ENCODE measurements at places on chromosomes 12 and 14. TPM values are rescaled to one million over a fixed set of nuclear protein-coding genes. Genes with fewer than 3 reads are reported as not detected.

DNA sequence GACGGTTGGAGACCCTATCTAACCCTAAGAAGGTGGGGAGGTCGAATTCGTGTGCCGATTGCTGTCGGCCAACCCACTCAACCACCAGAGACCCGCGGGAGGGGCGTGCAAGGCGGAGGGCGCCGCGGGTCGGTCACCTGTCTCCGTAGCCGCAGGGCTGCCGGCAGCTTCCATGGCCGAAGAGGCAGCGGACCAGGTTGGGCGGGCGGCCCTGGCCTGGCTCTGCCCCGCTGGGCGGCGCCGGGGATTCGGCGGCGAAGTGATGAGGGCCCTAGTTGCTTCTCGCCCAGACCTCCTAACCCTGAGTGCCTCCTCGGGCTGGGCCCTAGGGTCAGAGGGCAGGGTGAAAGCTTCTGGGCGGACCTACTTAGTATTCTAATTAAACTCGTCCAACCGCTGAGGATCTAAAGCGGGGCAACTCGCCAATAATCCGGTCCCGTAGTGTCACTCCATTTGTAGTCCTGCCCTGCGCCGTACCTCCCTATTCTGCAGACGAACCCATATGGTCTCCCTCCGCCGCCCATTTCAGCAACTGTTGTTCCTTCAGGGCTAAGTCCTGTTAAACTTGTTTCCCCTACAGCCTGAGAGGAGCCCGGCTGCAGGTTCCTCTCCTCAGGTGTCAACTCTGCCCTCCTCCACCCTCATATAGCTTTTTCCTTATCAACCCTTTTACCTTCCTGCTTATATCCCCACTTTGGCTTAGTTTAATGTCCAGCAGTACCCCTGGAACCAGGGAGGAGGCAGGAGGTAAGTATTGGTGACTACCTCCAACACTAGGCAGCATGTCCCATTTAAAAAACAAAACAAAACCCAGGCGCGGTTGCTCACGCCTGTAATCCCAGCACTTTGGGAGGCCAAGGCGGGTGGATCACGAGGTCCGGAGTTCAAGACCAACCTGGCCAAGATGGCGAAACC is at the start of gene PYM1:
Gene PYM1, minus strand, starts transcription at position 307 of the 915 bp plus-strand sequence. Its CDS starts 133 bp downstream, at position 174.
- peak; percentile 82 for DNase-seq

The EMP1 gene
- 33.5 TPM for total RNA-seq

The PTGER2 gene
- 0.78 TPM for total RNA-seq

The ASPG gene
- not detected for total RNA-seq

- no peak for DNase-seq
These were observed 82.9 kb upstream of the CPM start for GRCh38 chr12:69015831-69016230.

The PDZRN4 gene
- 0.65 TPM for total RNA-seq

DNA sequence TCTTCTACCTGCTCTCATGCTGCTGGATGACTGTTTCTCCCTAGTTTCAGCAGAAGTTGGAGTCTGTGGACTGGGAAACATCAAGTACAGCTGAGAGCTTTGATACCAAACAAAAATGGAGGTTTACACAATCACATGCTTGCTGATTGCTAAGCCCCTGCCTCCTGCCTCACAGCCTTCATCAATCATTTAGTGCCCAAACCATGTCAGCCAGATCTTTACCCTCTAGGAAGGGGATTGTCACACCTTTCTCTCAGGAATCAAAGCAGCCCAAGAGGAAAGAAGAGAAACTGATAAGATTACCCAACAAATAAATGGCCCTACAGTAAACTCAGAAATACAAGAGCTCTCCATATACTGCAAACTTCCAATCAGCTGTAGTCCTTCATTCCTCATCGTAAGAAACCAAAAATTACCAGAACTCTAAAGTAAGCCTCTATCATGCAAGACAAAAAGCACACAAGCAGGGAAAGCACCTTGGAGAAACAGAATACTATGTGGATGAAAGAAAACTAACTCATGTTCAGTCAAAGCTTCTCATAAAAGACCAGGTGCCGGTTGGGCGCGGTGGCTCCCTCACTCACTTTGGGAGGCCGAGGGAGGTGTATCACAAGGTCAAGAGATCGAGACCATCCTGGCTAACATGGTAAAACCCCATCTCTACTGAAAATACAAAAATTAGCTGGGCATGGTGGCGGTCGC is 63.6 kb upstream of the RESF1 start:
- no peak for DNase-seq

GRCh38 chr12:28569698-28570411 is 379.6 kb downstream of the CCDC91 start:
- peak; percentile 16 for DNase-seq

DNA sequence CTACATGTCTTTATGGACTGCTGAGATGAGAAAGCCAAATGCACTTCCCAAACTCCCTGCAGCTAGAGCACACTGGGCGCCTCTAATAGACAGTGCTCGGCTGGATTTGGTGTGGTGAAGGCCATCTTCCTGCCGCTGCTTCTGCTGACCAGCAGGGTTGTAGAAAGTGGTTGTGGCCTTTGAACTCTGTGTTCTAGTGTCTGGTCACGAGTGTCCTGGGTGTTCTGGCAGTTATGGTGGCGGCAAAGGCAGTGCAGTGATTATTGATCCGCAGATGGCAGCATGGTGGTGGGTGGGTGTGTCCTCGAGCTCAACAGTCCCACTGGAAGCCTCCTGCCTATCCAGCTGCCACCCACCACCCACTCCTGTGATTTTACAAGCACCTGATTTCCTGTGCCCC is 43.4 kb downstream of the SMIM41 start:
- no peak for DNase-seq

DNA sequence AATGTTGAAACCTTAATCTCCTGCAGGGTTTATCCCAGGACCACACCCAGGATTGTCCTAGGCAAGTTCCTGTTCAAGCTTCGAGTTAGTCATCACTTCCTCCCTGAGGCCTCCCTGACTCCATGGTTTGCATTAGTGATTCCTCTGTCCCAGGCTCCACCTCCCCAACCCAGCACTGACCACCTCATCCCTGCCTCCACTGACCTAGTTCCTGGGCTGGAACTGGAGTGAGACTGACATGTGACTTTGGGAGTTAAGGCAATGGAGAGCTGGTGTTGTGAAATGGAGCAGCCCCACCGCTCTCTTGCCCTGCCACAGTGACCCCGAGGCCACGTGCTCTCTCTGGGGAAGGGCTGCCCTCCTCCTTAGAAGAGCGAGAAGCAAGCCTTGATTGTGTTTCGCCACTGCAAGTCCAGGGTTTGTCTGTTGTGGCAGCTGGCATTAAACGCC is 15.8 kb upstream of the DTX1 start:
- DNase-seq: peak; percentile 55

The PRH2 gene
- total RNA-seq: not detected

- DNase-seq: no peak
These were observed 80.9 kb upstream of the FUT8 start for GRCh38 chr14:65331652-65332051.

DNA sequence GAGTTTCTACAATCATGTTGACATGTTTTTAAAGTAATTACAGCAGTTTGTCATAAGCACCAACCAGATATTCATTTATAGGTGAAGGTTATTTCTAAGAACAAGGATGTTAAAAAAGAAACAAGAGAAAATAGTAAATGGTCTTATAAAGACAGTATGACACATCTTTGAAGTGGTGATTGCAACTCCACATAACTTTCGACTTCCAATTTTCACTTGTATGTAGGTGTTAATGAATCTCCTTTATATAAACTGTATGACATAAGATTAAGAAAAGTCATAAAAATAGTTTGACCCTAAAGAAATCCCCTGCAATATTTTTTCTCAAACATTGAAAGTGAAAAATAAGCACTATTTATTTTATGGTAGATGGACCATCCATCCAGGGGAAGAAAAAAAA is 144.8 kb upstream of the PTPRQ start:
- DNase-seq: no peak

DNA sequence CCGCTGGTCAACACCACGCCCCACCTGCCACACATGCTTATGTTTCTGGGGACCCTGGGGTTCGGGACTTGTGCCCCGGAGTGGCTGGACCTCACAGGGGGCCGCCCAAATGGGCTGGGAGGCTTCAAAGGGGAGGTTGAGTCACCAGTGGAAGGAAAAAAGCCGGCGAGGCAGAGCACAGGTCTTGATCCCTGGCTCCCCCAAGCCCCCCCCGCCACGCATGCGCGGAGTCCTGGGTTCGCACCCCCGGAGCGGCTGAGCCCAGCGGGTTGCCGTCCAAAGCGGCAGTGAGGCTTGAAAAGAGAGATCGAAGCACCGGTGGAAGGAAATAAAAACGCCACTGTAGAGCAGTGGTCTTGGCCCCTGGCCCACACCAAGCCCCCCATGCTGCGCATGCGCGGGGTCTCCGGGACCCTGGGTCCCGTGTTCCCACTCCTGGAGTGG is 313.5 kb downstream of the ALG10 start:
- DNase-seq: no peak

DNA sequence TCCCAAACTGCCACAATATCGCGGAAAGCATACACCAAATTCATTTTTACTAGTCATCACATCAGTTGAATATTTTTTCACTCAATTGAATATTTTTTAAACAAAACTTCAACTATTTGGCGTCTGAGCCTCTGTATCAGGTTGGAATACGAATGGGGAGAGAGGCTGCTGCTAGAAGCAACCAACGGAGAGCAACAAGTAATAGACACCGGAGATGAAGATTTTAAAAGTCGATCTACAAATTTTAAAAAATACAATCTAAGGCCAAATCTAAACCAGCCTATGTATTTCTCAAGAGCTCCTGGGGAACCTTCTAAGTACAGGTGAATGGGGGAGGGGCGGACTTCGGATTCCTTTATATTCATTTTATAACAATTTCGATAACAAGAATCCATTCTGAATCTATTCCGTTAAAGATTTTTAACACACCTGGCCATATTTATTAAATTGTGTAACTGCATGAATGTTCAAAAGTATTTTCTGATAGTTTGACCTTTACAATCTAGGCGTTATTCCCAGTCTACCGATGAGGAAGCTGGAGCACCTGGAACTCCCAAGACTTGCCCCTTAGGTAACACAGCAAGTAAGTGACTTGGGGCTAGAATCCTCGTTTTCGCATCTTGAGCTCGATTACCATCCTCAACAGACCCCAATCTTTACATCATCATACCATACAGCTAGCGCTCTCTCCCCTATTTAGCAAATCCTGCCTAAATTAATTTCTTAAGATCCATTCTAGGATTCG is 1.2 kb downstream of the GNPNAT1 start:
- no peak for DNase-seq

The DNAH10 gene
- 0.65 TPM for total RNA-seq

The CPNE6 gene
- not detected for total RNA-seq

The CACNA2D4 gene
- 1.1 TPM for total RNA-seq

DNA sequence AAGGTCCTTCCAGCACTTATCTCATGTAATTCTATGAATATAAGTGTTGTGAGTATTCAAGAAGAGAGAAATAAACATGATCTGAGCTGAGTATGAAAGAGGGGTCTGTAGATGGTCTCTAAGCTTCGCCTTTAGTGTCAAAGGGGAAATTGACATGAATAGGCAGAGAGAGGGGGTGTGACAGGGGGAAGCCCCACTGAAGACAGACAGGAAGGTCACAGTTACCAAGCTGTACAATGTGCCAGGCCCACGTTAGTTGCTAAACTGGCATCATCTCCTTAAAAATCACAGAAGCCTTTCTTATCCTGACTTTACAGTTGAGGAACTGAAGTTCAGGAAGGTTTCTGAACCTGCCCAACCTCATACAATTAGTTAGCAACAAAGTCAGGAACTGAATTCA is 7.6 kb downstream of the ARHGEF40 start:
- no peak for DNase-seq

DNA sequence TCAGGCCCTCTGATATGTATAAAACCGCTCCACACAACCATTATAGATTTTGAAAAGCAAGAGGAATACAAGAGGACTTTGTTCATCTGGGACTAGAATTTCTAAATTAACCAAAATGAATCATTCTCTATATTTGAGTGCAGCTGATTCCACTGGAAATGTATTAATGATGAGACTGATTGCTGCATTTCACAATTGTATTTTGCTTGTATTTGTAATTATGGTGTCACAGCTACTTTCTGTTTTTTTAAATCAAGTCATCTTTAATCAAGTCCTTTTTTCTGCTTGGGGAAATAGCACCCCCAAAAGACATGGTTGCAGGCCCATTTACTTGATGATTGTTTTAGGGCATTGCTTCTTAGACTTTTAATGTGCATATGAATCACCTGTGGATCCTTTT is 162.4 kb downstream of the KICS2 start:
- no peak for DNase-seq

DNA sequence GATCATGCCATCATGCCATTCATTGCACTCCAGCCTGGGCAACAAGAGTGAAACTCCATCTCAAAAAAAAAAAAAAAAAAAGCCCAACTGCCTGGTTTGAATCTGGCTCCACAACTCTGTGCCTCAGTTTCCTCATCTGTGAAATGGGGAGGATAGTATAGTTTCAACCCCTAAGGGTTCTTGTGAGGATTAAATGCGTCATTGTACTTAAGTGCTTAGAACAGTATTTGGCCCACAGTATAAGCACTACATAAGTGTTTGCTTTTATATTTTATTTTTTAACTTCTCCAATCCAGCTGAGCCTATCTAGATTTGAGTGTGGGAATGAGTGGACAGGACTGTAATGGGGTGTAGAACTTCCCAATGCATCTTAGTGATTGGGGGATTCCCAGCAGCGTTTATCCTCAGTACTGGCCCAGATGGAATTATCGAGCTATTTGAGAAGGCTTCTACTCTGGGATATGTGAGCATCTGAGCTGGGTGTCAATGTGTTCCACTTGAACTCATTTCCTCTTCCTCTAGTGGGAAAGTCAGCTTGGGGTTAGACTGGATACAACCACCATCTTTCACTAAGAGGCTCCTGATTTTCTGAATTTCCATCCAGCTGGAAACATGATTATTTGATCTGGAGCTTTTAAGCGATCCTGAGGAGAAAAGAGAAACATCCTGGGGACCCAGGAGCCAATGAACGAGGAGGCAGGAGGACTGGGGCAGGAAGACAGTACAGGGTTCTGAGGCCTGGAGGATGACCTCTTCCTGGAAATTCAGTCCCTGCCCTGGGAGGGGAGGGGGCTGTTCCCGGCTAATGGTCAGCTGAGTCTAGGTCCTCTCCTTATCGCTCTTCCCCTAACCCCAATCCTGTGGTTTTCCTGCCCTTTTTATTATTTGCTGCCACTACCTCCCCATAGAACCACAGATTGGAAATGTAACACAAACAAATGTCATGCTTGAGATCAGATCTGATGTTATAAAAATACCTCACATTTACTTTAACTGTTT is 9.3 kb upstream of the ESPL1 start:
- DNase-seq: no peak

- DNase-seq: no peak
These were observed 602 bp downstream of the PMEL start for GRCh38 chr12:55965240-55965639.

GRCh38 chr12:53074999-53075370 is 4.2 kb downstream of the SPRYD3 start:
- no peak for DNase-seq

GRCh38 chr12:76460807-76461206 is 98.8 kb downstream of the OSBPL8 start:
- DNase-seq: no peak

- no peak for DNase-seq
These were observed 734 bp downstream of the COX6A1 start for GRCh38 chr12:120438495-120439198.

DNA sequence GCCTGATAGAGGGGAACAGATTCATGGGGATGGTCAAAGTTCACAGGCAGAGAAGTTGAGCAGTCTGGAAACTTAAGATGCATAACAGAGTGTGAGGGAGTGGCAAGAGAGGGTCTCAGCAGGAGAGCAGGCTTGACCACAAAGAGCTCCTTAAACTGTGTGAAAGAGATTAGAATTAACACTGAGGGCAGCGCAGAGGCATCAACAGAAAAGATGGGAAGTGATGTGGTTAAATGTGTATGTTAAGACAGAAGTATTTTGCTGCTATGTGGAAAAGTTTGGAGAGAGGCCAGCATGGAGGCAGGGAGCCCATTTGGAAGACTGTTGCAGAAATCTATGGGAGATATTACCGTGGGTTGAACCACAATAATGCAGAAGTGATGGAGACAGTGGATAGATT is 122.7 kb upstream of the LMNTD1 start:
- DNase-seq: no peak

All from gastrocnemius medialis (tissue), 4 donors.